ENCODE measurements at places on chromosomes 3 and 15.

DNA sequence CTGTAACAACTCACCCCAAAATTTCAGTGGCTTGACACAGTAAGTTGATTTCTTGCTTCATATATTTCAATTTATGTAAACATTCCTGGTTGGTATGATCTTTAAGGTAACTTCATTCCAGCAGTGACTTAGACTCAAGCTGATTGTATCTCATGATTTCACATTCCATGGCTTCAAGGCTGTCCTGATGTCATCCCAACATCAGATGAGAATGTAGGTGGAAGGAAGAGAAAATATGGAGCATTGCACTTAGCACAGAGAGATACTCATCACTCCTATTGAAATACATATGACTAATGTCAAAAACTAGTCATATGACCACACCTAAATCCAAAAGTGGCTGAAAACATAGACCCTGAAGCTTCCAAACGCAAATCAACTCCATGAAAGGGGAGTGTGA, 793.8 kb downstream of the TBL1XR1 start:
- no peak for DNase-seq

GRCh38 chr3:139630542-139630941, 47.2 kb downstream of the NMNAT3 start:
- no peak for DNase-seq

DNA sequence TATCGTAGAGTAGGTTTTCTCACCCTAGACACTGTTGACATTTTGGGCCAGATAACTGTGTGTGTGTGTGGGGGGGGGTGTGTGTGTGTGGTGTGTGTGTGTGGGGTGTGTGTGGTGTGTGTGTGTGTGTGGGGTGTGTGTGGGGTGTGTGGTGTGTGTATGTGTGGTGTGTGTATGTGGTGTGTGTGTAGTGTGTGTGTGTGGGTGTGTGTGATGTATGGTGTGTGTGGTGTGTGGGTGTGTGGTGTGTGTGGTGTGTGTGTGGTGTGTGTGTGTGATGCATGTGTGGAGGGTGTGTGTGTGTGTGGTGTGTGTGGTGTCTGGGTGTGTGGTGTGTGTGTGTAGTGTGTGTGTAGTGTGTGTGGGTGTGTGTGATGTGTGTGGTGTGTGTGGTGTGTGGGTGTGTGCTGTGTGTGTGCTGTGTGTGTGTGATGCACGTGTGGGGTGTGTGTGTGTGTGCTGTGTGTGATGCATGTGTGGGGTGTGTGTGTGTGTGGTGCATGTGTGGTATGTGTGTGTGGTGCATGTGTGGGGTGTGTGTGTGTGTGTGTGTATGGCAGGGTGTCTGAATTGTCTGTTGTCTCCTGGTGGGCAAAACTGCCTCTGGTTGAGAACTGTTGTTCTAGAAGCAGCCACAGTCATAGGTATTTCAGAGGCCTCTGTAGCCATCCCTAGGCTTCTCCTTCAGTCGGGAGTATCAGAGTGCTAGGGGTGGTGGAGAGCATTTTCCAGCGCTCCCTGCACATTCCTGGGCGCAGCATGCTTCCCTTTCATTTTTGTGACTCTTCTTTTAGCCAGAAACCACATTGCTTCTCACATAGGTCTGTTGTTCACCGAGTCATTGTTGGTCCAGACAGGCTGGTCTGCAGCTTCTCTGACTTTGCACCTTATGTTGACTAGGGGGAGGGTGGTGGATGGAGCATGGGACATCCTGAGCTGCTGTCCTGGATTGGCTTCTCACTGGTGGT, 84.4 kb downstream of the THSD4 start:
- DNase-seq, result no peak

DNA sequence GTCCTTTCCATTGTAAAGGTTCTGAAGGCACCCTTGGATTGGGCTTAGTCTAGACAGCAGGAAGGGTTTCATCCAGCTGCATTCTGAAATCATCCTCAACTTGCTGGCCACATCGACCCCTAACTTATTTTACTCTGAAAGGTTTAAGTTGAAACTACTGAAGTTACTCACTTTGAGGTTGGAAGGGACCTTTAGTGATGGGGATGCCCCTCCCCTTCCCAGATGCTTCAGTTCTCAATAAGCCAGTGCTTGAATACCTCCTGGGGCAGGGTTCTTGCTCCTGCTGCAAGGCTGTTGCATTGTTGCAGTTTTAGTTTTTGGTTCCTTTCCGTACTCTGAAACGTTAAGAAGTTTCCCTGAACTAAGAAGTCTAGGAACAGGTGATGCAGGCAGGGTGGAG, 26.4 kb downstream of the FGD5 start:
- DNase-seq, result no peak
